T47D (cell line): ENCODE measurements at places on chromosomes 5 and 9.
A peak's percentile ranks its signal among the peaks of the same experiment; 100 is the strongest.

DNA sequence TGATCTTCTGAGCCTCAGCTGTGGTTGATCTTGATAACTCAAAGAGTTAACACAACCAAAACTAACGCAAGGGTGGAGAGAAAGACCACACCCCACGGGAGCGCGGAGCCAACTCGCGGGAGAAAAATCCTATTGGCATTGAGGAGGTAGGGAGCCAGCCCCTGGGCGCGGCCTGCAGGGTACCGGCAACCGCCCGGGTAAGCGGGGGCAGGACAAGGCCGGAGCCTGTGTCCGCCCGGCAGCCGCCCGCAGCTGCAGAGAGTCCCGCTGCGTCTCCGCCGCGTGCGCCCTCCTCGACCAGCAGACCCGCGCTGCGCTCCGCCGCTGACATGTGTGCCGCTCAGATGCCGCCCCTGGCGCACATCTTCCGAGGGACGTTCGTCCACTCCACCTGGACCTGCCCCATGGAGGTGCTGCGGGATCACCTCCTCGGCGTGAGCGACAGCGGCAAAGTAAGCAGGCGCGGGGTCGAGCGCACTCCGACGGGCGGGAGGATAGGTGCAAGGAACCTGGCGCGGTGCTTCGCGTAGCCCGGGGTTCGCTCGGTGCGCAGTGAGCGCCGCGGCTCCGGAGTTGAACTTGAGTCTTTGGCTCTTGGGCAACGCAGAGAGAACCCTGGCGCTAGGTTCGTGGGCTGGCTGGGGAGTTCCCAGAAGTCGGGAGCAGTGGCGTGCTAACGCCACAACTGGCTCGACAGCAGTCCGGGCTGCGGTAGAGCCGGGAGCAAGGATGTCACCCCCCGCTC, at the start of gene GDA:
TSS of gene GDA (plus strand) at position 210 of the 745 bp plus-strand sequence. CDS start at position 330, 120 bp downstream.
- no peak for DNase-seq

GRCh38 chr9:136771907-136772415, 7.6 kb upstream of the LCN15 start:
- DNase-seq, result no peak

GRCh38 chr9:126496781-126497659, 116.7 kb upstream of the LMX1B start:
- DNase-seq, result no peak

DNA sequence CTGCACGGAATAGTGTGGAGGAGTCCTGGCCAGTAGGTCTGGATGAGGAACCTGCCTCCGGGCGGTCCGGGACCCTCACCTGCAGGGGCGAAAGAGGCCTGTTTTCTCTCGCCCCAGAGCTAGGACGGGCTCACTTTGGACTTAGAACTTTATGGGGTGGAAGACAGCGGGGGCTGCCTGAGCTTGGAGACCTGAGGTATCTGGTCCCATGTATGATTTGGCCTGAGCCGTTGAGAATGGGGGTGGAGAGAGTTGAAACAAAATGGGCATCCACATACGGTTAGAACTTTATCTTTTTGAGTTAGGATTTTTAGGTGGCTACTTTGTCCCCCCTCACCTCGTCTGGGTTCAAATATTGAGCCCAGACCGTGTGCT, 681 bp upstream of the ETF1 start:
- peak; percentile 33 for DNase-seq

DNA sequence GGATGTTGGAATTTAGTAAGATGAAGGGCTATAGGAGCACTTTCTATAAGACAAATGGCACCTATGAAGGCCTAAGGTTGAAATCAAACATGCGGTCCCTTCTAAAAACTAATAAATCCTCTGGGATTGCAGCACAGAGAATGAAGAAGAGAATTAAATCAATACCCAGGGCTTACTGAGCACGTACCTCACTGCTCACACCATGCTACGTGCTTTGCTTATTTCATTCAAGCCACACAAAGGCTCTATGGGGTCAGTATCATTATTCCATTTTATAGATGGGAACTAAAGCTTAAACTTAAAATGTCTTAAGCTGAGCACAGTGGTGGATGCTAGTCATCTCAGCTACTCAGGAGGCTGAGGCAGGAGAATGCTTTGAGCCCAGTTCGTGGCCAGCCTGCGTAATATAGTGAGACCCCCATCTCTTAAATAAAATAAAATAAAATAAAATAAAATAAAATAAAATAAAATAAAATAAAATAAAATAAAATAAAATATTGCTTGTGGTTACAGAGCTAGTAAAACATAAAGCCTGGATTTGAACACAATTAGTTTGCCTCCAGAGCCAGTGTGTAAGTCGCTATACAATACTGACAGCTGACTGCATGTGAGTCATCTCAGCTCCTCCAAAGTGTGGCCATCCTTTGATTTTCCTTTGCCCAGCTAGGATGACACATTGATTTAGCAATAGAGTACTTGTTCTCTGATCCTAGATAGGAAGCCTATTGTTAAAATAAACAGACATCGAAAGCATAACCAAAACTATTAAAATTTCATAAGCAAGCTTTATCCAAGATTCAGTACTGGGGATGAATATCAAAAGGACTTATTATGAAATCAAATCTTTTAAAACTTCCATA, 20.9 kb upstream of the DPYSL3 start:
- DNase-seq, result no peak

GRCh38 chr5:53313145-53313544, 167.3 kb upstream of the FST start:
- no peak for DNase-seq

- DNase-seq, result no peak
These were observed 152.9 kb upstream of the PITX1 start for GRCh38 chr5:135186662-135187522.

DNA sequence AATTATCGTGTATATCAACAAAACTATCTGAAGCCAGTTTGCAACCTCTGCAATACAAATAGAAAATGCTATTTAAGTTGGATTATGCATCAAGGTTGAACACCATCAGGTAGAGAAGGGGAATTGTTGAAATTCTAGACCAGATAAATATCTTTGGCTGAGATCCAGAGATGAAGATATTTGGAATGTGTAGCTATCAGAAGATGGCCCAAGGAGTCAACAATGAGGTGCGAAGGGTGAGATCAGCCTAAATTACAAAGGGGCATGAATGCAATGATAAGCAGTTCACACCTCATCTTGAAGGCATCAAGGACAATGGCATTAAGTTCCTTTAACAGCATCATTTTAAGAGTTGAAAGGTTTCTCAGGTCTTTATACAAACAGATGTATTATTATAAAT, 572.1 kb upstream of the DMAC1 start:
- no peak for DNase-seq

GRCh38 chr9:79976257-79977073, 404.7 kb downstream of the TLE4 start:
- DNase-seq, result no peak

GRCh38 chr5:133957080-133957479, 11.3 kb downstream of the C5orf15 start:
- DNase-seq, result no peak

DNA sequence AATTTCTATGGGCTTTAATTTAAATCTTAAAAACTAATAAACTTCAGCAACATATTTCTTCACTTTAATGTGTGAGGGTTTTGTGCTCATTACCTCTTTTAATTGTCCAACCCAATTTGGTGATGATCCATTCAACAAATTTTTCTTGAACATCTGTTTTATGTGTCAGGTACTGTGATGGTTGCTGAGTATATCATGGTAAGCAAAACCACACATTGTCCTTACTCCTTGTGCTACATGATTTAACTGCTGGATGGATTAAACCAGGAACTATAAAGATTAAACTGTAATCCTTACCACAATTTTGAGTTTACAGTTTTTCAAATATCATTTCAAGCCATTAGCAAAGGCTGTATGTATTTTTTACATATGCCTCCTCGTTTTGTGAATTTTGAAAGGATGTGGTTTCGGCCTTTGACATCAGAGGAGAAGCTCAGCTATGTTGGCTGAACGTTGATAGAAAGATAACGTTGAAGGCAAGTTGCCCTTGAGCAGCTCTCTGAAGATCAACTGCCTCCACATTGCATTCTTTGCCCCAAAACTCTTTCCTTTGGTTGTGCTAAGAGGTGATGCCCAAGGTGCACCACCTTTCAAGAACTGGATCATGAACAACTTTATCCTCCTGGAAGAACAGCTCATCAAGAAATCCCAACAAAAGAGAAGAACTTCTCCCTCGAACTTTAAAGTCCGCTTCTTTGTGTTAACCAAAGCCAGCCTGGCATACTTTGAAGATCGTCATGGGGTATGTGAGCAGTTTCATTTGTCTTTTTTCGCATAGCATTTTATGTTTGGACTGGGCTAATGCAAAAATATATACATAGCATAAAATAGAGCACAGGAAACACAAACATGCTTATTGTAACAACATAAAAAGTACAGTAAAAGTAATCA, at the start of gene ITK:
TSS of gene ITK (plus strand) at position 467 of the 891 bp plus-strand sequence. CDS start at position 605, 138 bp downstream.
- DNase-seq, result no peak

- no peak for DNase-seq
These were observed 516.8 kb downstream of the RASEF start for GRCh38 chr9:82546136-82546535.

DNA sequence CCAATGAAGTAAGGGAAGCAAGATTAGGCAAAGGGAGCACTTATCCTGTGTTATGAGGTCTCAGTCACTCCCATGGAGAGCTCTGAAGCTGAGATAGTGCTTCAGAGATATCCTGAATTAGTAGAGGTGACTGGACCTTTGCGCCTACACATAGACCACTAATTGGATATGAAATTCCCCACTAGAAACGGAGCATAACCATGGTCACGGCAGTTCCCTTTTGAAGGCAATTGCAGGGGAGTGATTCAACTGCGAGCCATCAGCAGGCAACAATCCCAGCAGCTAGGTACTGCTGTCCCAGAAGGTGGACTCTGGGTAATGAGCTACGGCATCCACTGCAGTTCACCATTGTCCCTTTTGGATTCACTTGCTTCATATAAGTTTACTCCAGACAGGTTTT, 267.7 kb upstream of the RASA1 start:
- no peak for DNase-seq

DNA sequence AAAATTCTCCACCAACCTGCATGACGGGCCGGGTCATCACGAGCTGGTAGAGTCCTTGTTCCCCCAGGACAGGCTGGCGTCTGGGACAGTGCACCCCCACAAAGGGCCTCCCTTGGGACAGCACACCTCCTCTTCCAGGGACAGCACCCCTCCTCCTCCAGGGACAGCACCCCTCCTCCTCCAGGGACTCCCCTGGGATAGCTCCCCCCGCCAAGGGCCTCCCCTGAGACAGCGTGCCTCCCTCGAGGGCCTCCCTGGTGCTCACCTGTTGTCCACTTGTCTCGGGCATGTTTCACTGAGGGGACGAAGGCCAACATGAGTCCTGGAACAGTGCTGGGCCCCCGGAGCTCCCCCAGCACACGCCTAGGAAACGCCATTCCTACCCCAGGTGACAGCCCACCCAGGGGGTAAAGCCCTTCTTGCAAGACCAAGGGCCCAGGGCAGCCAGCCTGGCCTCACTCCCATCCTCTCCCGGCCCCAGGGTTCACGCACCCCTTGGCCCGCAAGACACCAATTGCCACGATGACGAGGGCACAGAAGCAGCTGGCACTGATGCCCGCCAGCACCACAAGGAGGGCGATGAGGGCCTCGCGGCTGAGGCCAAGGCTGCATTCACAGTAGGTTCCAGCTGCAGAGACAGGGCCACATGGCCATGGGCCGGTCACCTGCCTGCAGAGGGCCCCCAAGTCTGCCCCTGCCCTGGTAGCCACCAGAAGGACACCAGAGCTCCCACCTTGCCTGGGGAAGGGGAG, 531 bp downstream of the TMEM210 start:
- no peak for DNase-seq

DNA sequence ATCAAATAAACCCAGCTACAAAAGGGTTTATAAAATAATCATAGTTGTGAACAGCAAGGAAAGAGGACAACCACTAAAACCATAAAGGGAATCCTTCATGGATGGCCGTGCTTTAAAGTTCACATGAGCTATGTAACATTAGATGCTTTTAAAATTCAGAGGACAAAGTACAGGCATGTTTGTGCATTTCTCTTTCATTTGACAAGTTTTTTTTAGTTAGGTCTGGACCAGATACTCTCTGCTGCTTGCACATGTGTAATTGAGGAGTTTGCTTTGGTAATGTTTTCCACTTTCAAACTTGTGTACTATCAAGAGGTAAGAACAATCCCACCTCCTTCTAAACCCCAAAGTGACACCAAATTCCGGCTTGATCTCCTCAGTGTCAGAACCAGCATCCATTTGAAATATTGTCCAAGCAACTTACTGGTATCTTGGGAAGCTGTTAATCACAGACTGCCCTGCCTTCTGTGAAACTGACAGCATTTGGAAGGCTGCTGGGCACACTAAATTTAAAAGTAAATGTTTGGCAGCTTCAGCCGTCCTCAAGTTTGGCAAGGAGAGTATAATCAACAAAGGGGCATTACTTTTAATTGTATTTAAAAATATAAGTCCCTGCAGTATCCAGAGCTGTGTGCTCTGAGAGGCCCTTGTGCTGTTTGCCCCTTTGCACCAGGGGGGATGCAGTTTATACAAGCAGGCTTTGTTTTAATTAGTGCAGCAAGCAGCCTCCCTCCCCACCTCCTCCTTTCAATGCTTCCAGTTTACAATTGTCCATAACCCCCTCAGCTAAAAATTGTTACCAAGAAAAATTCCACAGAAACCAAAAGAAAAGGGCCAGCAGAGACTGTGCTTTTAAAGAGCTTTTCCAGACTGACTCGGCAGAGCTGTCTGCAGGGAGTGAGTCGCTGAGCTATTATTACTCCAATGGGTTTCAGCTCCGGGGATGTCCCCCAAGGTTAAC, 328.3 kb upstream of the MPDZ start:
- DNase-seq, result no peak

- DNase-seq, result no peak
These were observed 320.7 kb downstream of the ASTN2 start for GRCh38 chr9:117093891-117094844.

DNA sequence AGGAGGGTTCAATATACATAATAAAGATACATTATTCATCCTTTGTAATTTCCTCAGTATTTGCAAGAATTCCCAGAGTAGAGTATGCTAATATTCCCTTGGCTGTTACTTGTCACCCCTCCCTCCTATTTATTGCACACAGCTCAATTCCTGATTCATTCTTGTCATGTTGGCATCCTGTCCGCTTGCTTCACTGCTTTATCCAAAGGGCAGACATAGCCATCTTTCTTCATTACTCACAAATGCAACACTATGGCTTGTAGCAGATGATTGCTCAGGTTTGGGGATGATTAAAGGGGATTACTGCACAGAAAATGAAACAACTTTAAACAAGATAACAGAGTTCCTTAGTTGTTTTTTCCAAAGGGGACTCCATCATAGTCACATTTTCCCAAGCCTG, 1.2 kb upstream of the IL33 start:
- DNase-seq, result no peak

DNA sequence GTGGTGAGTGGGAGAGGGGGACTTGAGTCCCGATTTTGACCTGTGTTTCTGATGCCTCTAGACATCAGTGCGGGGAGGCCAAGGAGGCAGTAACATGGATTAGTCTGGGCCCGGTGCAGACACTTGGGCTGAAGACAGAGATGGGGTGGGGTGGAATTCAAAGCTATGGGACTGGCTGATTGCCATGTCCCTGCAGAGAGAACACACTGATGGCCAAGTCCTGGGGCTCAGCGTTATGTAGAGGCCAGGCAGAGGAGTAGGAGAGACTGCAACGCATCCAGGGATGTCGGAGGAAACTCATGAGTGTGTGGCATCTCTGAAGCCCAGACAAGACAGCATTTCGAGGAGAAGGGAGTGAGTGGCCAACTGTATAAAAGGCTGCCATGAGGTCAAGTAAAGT, 30.1 kb downstream of the PSD2 start:
- no peak for DNase-seq

- no peak for DNase-seq
These were observed 17.4 kb downstream of the MYMK start for GRCh38 chr9:133507246-133507965.
